Liver (tissue), 10 donors: ENCODE measurements at places on chromosomes 4 and X. TPM values are rescaled to one million over a fixed set of nuclear protein-coding genes. Genes with fewer than 3 reads are reported as not detected.

Gene BLOC1S4
- total RNA-seq: 7.7 TPM

Gene GPRASP1
- 3.2 TPM for total RNA-seq

DNA sequence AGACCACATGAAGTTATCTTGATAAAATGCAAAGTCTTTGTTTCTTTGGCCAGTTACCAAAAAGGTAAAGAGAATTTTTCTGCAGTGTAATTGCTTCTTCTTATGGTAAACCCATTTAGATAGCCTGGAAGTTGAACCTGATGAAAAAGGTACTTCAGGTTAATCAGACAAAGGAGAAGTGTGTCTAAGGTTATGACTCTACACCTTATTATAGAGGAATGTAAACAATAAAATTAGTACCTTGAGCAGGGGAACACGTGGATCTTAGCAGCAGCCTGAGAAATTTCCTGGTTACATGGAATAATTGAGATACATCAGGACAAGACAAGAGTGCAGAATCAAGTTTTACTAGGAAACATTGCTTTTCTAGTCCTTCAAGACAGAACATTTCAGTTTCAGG, 70.8 kb downstream of the RAP1GDS1 start:
- H3K4me1 ChIP-seq: no peaks in the 10 kb centered on the region
- H3K36me3 ChIP-seq: no peaks in the 10 kb centered on the region

Gene SSX2
- not detected for total RNA-seq

Gene TCEAL8
- 11.9 TPM for total RNA-seq

DNA sequence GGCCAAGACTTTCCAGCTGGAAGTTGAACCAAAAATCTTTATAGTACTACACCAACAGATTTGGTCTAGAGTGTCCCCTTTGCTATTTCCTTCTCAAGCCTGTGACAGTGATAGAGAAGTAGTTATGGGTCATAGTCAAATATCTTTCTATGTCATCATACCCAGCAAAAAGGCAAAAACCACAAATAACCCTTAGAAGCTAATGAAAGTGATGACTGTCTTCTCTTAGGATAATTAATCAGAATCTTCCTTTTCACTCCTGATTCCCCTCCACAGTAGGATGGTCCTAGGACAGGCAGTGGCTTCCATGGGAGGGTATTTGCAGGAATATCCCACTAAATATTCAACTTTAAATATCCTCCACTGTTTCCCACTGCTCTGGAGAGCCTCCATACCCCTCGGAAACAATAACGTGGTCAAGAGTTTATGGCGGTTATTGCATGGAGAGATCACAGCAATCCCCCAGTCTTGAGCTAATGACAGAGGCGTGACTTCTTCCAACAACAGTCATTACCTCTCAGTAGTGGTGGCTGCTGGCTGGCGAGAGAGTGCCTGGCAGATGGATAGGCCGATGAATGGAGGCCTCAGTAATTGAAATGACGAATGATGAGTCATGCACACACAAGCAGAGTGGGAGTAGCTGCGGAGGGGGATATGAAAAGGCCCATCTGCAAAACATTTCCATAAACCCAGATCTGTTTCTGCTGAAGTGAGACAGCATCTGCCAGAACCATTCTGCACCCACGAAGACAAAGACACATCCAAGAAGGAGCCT, 154.9 kb downstream of the STK32B start:
- no peak for DNase-seq
- no peaks in the 10 kb centered on the region for H3K36me3 ChIP-seq
- no peaks in the 10 kb centered on the region for H3K27me3 ChIP-seq
- no peaks in the 10 kb centered on the region for H3K4me1 ChIP-seq
- no peak overlapping the region for H3K27ac ChIP-seq

DNA sequence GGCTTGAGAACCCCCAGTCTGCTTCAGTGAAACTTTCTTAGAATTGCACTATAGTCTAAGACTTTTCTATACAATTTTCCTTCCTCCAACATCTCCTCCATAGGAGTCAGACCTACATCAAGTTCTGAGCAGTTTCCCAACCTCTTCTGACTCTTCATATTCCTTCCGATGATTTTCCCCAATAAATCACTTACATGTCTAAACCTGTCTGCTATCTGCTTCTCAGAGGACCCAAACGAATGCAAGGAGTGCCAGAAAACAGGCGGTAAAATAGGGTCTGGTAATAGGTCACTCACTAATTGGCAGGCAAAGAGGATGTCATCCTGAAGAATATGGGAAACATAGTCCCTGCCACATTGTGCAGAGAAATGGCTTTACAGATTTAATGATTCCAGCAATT, 153.9 kb downstream of the PCDH18 start:
- no peaks in the 10 kb centered on the region for H3K4me1 ChIP-seq
- no peak for DNase-seq
- no peak overlapping the region for H3K27ac ChIP-seq
- no peaks in the 10 kb centered on the region for H3K27me3 ChIP-seq
- H3K36me3 ChIP-seq: no peaks in the 10 kb centered on the region
- no peak overlapping the region for H3K4me3 ChIP-seq

DNA sequence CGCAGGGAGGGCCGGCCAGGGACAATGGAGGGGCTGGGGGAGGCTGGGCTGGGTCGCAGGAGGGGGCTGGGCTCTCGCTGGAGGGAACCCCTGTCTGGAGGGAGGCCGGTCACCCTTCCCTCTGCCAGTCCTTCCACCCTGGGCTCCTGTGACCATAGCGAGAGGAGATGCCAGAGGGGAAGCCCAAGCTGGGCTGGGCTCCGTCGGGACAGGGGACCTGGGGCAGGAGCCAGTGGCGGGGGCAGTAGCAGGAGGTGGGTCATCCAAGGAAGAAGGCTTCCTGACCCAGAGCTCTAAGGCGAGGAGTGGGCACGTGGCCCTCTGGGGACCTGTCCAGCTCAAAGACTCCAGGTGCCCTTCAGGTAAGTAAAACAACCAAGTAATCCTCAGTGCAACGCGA, 16.9 kb downstream of the CTAG1B start:
- H3K4me3 ChIP-seq: no peak overlapping the region
- no peak for DNase-seq
- H3K36me3 ChIP-seq: no peaks in the 10 kb centered on the region
- H3K27me3 ChIP-seq: no peaks in the 10 kb centered on the region
- peaks cover 1% of the 10 kb centered on the region for H3K4me1 ChIP-seq

DNA sequence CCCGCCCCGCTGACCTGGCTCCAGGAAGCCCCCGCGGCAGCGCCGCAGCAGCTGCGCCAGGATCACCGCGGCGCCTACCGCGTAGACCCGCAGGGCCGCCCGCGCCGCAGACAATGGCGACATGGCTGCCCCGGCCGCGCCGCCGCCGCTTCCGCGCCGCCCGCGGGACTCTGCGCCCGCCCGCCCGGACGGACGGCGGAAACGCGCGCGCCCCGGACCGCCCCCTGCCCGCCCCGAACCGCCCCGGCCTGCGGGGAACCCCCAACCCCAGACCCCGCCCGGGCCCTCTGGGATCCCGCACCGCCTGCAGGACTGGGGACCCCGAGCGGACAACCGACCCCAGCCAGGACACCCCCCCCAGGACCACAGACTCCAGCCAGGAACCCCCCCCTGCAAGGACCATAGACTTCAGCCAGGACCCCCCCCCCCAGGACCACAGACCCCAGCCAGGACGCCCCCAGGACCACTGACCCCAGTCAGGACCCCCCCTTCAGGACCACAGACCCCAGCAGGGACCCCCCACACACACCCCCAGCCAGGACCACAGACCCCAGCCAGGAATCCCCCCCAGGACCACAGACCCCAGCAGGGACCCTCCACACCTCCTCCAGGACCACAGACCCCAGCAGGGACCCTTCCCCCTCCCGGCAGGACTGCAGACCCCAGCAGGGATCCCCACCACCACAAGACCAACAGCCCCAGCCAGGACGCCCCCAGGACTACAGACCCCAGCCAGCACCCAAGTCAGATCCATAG, at the start of the genes DHRSX and ZBED1:
Gene DHRSX (minus strand): TSS at position 174 of the 756 bp plus-strand sequence. CDS start 51 bp downstream, at position 123.
Gene ZBED1 (minus strand): TSS at position 174 of the 756 bp plus-strand sequence. CDS start 10,257 bp downstream, outside the sequence.
- H3K36me3 ChIP-seq: no peaks in the 10 kb centered on the region
- peak; percentile 52 for DNase-seq
- peak within 1 kb of the TSS; percentile 76 for H3K4me3 ChIP-seq

DNA sequence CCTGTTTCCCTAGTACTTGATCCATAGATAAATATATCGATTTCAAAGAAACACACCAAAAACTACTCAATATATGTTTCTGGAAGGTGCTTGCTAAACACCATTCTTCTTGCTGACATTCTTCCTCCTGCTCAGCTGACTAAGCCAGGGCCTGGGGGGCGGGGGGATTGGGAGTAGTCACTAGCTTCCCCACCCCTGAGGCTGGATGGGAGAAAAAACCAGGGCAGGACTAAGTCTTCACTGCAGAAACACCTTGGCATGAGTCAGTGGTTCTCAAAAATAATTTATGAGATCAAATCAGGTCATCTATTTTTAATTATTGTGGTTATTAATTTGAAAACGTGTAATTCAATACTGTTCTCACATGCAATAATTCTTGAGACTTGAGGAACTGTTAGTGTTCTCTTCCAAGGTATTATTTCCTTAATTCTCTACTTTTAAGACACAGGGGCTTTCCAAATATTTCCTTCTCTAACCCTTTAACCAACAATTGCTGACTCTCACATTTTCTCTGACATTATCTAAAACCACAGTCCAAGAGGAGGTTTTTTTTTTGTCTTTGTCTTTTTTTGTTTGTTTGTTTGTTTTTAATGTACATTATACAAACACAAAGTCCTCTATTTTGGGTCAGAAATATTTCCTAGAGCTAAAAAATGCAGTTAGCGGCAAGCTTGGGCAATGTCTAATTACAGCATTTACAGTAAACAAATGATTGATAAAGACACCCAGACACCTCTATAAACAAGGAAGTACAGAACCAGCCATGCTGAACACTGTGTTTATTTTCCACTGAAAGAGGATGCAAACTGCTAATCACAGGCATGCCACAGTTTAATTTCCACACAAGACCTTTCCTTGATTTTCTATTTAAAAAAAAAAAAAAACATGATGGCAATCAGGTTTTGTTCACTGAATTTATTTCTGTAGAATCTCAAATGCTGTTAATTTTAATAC, 120.3 kb upstream of the USP9X start:
- H3K27ac ChIP-seq: no peak overlapping the region
- H3K4me3 ChIP-seq: no peak overlapping the region
- no peaks in the 10 kb centered on the region for H3K27me3 ChIP-seq
- peaks cover 3% of the 10 kb centered on the region for H3K4me1 ChIP-seq

GRCh38 chr4:51890760-51891159, 47.8 kb downstream of the DCUN1D4 start:
- H3K27ac ChIP-seq: no peak overlapping the region
- peaks cover 2% of the 10 kb centered on the region for H3K36me3 ChIP-seq
- H3K27me3 ChIP-seq: no peaks in the 10 kb centered on the region

DNA sequence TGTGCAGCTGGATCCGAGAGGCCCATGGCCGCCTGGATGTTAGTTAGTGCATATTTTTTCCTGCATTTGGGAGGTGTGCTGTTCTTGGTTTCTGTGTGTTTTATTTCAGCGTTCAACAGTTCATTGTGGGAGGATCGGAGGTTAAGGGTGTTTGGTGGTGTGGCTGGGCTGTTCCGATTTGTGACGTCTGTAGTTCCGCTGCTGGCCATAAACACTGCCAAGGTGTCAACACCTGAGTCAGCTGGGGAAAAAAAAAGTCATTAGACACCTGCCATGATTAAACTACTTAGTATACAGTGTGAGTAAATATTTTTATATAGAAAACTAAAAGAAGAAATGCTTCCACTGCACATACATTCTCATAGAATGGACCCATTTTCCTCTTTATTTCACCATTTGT, 200.2 kb downstream of the APBB2 start:
- H3K4me3 ChIP-seq: no peak overlapping the region
- H3K27ac ChIP-seq: no peak overlapping the region
- DNase-seq: no peak
- H3K36me3 ChIP-seq: no peaks in the 10 kb centered on the region
- no peaks in the 10 kb centered on the region for H3K27me3 ChIP-seq
- H3K4me1 ChIP-seq: no peaks in the 10 kb centered on the region

Gene CHRDL1
- 2.1 TPM for total RNA-seq

Gene CSAG3
- total RNA-seq: 0.14 TPM

DNA sequence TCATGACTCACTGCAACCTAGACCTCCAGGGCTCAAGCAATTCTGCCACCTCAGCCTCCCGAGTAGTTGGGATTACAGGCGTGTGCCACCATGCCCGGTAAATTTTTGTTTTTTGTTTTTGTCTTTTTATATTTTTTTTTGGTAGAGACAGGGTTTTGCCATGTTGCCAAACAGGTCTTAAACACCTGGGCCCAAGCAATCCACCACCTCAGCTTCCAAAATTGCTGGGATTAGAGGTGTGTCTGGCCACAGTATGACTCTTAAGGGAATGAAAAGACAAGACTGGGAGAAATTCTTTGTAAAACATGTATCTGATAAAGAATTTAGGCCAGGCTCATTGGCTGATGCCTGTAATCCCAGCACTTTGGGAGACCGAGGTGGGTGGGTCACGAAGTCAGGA, 29.2 kb upstream of the PDGFRA start:
- no peaks in the 10 kb centered on the region for H3K27me3 ChIP-seq
- no peaks in the 10 kb centered on the region for H3K36me3 ChIP-seq
- H3K4me3 ChIP-seq: no peak overlapping the region
- H3K27ac ChIP-seq: no peak overlapping the region

DNA sequence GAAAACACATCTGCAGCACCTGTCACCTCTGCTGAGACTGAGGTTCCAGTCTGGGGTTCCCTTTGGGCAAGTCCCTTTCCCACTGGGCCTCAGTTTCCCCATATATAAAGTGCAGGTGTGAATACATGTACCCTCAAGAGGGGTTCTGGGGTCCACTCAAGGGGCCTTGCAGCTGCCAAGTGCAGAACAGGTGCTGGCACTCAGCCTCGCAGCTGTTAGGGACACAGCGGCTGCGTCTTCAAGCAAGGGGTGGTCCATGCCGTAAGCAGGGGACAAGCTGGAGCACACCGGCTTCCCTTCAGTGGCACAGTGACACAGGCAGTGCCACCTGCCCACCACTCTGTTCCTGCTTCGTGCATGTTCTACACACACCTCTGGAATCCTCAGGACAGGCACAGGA, 86.9 kb upstream of the PSAPL1 start:
- no peaks in the 10 kb centered on the region for H3K36me3 ChIP-seq
- H3K4me3 ChIP-seq: no peak overlapping the region
- H3K27ac ChIP-seq: no peak overlapping the region
- no peaks in the 10 kb centered on the region for H3K27me3 ChIP-seq

GRCh38 chrX:40313269-40313668, 215.5 kb upstream of the BCOR start:
- H3K36me3 ChIP-seq: no peaks in the 10 kb centered on the region
- no peaks in the 10 kb centered on the region for H3K4me1 ChIP-seq
- H3K4me3 ChIP-seq: no peak overlapping the region
- H3K27ac ChIP-seq: no peak overlapping the region
- no peaks in the 10 kb centered on the region for H3K27me3 ChIP-seq
- DNase-seq: no peak

DNA sequence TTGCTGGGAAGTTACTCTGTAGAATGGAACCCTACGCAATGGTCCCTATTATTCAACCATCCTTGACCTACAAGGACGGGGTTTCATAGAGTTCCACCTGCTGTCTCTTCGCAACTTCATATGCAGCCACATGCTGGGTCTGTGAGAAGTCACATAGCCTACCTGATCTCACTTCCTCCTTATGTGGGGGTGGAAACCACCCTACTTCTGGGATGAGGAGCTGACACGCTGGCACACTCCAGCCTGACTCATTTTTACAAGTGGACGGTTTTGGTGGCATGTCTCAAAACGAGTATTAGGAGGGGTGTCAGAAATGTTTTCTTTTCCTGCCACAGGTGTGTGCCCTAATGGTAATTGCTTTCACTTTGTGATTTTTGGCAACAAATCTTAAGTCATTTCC, 36.8 kb upstream of the ARSD start:
- no peaks in the 10 kb centered on the region for H3K27me3 ChIP-seq
- H3K4me1 ChIP-seq: no peaks in the 10 kb centered on the region
- H3K4me3 ChIP-seq: no peak overlapping the region
- no peak overlapping the region for H3K27ac ChIP-seq

- H3K4me1 ChIP-seq: peaks cover 5% of the 10 kb centered on the region
- H3K27me3 ChIP-seq: no peaks in the 10 kb centered on the region
- no peaks in the 10 kb centered on the region for H3K36me3 ChIP-seq
- H3K27ac ChIP-seq: no peak overlapping the region
Observed at GRCh38 chr4:73870768-73871167, 1.6 kb downstream of the CXCL1 start.
